ENCODE measurements at places on chromosomes 11 and 22. TPM values are rescaled to one million over a fixed set of nuclear protein-coding genes. Genes with fewer than 3 reads are reported as not detected.

GRCh38 chr11:91755526-91755925 lies 469.1 kb upstream of the FAT3 start:
- DNase-seq: no peak

EI24 gene
- 95.9 TPM for total RNA-seq

GRCh38 chr22:44496844-44497217 lies 1.2 kb downstream of the RTL6 start:
- no peak for DNase-seq

DNA sequence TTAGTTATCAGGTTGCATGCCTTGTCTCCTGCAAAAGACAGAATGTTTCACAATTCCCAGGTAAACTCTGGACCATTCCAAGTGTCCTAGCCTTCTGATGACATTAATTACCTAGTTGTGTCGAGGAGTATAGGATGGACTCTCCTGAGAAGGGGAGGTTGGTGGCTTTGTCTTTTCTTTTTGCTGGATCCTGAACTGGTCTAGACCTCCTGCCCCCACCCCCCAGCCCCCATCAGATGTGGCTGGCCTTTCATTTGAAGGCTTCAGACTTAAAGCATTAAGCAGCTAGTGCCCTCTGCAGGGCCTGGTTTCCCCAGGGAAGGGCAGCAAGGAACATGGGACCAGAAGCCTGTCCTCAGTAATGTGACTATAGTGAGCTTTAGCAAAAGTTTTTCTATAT lies 9.7 kb downstream of the MCAM start:
- DNase-seq: no peak

TRIM51 gene
- total RNA-seq: not detected

Measured in IMR-90 (cell line).